DMS79 (cell line): ENCODE measurements at places on chromosomes 5 and 9.
A peak's percentile ranks its signal among the peaks of the same experiment; 100 is the strongest.

DNA sequence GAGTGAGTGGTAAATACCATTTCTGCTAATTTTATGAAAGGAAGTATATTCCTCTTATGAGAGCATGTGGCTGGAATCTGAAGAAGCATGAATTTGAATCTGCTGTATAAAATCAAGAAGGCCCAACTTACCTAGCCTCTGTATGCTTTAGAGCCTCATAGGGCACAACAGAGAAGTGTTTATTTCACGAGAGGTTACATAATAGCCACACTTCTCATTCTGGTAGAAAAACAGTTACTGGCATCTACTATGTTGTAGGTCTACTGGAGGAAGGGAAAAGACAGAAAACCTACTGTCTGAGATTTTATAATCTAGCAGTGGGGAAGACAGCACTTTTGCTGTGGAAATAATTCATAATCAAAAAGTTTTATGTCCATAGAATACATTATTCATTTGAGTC is 172.6 kb upstream of the ZNF608 start:
- no peak for DNase-seq

- DNase-seq: no peak
These were observed 636.5 kb downstream of the TLE1 start for GRCh38 chr9:81052846-81053245.

DNA sequence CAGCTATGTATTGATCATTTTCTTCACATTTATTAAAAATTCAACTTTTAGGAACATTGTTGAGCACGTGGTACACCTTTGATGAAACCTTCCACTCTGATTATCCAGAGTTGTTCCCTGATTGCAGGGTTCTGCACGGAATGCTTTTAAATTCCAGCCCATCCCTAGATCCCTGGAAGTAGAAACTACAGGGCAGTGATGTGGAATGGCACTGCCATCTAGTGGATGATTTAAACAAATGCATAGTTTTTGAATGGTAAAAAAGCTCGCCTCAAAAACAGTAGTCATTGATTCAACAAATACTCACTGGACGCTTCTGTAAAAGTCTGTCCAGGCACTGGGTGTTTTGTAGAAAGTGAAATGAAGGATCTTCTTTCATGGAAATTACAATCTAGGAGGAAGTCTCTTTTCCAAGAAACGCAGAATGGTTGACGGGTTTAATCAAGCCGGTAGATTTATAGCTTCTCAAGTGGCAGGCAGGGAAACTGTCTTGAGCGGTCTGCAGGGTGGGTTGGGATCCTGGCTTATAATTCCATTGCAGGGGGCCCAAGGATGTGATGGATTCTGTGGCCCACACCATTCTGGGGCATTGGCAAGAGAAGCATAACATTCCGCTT is 118.4 kb downstream of the ARHGAP26 start:
- no peak for DNase-seq

DNA sequence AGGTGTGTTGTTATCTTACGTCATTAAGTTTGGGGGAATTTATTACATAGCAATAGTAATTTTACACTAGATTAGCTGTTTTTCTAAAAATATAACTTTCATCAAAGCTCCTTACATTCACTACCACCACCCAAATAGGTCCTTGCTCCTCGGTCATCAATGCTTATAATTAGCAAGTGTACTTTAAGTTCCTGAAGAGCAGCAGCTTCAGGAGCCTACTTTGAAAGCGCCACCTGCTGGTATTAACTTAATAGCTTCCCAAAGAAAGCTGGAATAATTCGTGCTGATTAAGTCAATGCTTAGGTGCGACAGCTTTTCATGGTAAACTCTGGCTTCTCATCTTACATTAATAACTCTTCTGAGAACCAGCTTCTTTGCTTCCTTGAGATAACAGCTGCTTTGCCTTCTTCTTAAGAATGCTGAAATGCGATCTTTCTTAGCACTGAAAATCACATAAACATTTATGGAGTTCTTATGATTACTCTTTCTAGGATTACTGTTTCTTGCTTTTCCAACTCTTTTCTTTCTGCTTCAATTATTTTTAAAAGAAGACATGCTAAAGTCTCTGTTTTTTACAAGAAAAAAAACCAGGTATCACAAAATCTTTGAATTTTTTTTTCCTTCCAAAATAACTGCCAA is 10.0 kb upstream of the C5 start:
- DNase-seq: peak; percentile 61

DNA sequence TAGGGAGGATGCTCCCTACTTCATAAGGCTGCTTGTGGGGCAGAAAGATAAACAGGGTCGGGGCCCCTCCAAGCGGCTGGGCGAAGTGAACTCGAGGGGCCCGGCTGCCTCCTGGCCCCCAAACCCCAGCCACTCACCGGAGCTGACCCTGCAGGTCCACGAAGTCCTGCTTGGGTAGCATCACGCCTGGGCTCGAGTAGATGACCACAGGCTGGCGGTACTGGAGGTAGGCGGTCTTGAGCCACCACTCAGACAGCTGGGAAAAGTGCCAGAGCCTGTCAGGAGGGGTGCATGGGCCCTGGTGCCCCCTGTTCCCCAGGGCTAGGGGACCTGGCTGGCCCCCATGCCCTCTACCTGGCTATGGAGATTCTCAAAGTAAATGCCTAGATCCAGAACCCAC is 6.5 kb downstream of the CRAT start:
- DNase-seq: no peak

GRCh38 chr5:147956064-147956841 is 49.9 kb upstream of the C5orf46 start:
- DNase-seq: no peak

GRCh38 chr5:179307931-179308471 is 37.3 kb downstream of the ADAMTS2 start:
- no peak for DNase-seq

DNA sequence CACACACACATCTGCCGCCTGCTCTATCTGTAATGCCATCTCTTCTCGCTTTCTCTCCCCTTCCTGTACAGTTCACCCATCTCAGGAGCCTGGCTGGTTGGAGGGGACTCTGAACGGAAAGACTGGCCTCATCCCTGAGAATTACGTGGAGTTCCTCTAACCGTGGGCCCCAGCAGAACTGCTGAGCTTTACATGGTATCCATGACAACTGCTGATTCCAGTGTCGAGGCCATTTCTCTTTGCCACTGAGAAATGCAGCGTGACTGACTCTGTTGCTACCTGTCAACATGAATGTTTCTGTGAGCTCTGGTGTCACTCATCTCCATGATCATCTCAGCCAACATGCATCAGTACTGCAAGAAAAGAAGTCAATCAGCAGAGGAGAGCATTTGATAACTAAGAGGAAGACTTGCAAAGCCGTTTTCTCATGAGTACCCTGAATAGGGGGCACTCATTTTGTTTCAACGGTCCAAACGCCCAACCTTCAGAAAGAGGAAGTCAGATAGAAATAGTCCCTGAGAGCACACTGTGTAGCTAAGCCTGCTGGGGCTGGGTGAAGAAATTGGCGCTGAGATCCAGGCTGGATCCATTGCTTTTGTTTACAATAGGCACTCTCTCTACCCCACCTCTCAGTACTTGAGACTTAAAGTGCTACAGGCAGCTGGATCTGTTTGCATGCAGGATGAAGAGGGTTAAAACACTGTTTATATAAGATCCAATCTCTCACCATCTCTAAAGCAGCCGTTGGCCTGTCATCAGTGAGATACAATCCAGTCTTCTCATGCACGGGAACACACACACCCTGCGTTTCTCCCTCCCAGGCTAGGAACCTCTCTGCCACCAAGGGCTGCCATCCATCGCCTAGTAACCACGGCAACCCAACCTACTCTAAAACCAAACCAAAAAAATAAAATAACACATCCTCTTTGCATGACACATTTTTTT is 180.9 kb downstream of the NR3C1 start:
- peak; percentile 75 for DNase-seq

DNA sequence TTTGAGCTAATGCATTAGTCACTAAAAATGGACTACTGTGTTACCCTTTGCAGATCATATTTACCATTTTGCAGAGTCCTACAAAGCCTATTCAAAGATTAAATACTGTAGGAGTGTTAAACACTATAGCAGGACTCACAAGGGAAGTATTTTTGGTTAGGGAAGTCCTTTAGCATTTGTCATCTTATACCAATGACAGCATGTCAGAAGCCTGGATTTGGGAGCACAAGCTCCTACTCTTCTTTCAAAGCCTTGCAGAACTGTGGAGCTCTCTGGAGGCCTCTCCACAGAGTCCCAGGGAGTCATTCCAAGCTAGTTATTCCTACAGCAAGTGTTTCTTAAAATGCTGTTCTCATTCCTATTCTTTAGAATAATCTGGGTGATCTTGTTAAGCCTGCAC is 288.8 kb downstream of the PIK3R1 start:
- no peak for DNase-seq

GRCh38 chr5:3140117-3140516 is 388.6 kb upstream of the IRX2 start:
- DNase-seq: no peak

DNA sequence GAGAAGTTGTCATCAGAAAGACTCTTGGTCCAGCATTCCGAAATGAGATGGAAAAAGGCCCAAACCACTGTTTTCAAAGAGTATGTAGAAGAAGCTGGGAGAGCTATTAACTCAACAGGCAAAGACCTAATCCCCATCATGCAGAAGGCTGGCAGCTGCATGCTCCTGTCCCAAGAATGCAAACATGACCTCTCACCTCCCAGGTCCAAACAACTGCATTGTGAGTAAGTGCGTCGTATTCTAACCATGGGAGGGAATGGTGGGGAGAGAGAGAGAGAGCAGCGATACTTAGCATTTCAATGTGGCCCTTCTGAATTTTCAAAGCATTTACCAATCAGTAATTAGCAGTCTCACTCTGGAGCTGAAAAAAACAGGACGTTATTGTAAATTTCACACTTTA is 27.6 kb downstream of the TRPC7 start:
- DNase-seq: no peak

GRCh38 chr9:133187561-133188005 is 21.5 kb downstream of the OBP2B start:
- no peak for DNase-seq

DNA sequence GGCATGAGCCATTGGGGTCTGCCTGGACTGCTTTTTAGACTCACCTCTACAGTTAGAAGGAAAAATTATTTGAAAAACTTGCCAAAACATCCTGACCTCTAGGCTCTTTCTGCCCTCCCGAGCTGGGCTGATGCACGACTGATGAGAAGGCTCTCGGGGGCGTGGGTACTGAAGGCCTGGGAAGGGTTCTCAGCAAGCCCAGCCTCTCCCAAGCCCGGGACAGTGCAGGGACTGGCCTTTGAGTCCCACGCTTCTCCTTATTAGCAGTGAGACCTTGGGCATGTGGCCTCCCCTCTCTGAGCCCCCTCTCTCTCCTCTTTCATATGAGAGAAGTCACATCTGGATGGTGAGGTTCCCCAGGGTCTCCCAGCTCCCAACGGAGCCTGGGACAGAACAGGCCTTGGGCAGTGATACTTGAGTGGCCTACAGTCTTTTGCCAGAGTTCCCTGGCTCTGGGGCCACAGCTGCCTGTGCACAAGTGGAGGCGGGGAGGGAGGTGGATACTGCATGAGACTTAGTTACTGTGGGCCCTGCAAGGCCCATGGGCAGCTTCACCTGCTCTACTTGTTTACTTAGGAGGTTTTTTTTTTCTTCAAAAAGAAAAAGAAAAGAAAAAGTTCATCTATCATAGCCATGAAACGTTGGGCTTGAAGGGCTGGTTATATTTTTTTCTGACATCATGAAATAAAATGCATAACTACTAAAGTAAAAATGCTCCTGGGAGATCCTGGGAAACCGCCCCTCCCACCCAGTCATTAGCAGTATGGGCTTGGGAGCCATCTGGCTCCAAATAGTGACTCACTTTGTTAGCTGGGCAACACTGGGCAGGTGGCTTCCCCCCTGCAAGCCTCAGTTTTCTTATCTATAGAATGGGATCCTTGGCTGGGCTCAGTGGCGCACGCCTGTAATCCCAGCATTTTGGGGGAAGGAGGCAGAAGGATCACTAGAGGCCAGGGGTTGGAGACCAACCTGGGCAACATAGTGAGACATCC is 139.4 kb downstream of the GAPVD1 start:
- DNase-seq: no peak

GRCh38 chr9:137316012-137316981 is 14.2 kb upstream of the NRARP start:
- DNase-seq: no peak

GRCh38 chr9:9791611-9792010 is 821.2 kb downstream of the PTPRD start:
- DNase-seq: peak; percentile 3

- no peak for DNase-seq
These were observed 145.0 kb upstream of the FTMT start for GRCh38 chr5:121706686-121707085.

- no peak for DNase-seq
These were observed 10.1 kb upstream of the MOB3B start for GRCh38 chr9:27539479-27540441.

- peak; percentile 59 for DNase-seq
These were observed 896 bp downstream of the RIGI start for GRCh38 chr9:32524892-32525708.

DNA sequence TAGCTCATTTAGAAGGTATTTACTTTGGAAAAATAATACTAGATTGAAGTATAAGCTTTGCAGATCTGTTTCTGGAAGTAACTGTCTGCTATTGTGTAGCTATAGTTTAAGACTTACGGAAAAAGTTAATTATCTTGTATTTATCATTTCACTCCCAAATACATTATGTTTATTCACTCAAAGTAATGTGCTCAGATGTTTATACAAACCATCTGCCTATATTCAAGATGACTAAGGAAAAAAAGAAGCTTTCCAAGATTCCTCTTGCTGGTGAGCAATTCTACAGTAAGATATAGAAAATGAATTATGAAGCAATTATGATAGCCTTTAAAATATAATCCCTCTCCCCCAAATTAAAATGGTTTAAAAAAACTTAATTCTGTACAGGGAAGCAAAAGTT is 137.9 kb downstream of the KIAA0825 start:
- no peak for DNase-seq

DNA sequence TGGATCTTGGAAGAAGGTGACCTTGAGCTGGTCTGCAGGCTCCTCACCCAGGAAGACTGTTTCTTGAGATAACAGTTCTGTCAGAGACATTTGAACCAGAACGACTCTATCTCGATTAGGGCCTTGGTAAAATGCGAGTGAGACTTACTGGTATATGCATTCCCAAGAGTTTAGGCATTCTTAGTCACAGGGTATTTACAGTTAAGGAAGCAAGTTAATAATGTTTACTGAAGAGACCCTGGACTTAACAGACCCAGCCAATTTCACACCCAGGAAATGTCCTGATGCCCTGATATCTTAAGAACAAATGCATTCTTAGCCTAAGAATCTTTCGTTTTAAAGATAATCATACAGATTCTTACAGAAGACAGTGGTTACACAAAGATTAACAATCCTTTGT is 1867.2 kb upstream of the C9orf72 start:
- no peak for DNase-seq

- no peak for DNase-seq
These were observed 59.2 kb downstream of the PRELID2 start for GRCh38 chr5:145775893-145776444.

GRCh38 chr5:58793888-58794657 is 211.2 kb downstream of the RAB3C start:
- DNase-seq: no peak

DNA sequence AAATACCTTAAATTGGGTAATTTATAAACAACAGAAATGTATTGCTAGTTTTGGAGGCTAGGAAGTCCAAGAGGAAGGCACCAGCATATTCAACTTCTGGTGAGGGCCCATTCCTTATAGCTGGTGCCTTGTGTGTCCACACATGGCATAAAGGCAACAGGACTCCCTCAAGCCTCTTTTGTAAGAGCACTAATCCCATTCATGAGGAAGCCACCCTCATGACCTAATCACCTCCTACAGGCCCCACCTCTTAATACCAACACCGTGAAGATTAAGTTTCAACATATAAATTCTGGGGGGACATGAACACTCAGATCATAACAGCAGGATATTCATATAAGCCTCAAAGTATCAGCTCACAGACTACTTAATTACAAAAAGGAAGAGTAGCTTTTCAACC is 4.0 kb upstream of the PLAC8L1 start:
- no peak for DNase-seq

- DNase-seq: no peak
These were observed 319.5 kb upstream of the ACTBL2 start for GRCh38 chr5:57802131-57802530.
